Stimulated activated CD4-positive, alpha-beta T cell treated with anti-CD3 and anti-CD28 coated beads, Interleukin-1b, Interleukin-23, amount 100 ng/mL, for 1 hour (primary cell): ENCODE measurements at places on chromosomes 11 and 22.

DNA sequence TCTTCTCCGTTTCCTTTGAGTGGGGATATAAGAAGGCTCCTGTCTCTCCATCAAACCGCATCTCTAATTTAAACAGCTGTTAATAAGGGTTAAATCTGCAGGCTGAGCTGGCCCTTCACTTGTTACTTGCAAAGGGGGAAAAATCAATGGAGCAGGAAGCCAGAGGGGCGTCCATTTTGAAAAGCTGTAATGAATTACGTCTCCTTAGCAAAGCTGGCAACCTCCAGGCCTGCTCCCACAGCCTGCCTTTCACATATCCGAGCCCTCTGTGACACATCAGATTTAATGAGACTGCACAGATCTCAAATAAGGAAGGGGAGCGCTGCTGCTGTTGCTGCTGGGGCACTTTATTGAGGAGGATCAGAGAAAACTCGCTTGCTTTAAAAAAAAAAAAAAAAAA is 320.8 kb downstream of the BLID start:
- DNase-seq = no peak

GRCh38 chr11:69524291-69524882 is 42.9 kb downstream of the LINC01488 start:
- DNase-seq = no peak

- DNase-seq = no peak
These were observed 16.6 kb downstream of the RTN4RL2 start for GRCh38 chr11:57476757-57477506.

DNA sequence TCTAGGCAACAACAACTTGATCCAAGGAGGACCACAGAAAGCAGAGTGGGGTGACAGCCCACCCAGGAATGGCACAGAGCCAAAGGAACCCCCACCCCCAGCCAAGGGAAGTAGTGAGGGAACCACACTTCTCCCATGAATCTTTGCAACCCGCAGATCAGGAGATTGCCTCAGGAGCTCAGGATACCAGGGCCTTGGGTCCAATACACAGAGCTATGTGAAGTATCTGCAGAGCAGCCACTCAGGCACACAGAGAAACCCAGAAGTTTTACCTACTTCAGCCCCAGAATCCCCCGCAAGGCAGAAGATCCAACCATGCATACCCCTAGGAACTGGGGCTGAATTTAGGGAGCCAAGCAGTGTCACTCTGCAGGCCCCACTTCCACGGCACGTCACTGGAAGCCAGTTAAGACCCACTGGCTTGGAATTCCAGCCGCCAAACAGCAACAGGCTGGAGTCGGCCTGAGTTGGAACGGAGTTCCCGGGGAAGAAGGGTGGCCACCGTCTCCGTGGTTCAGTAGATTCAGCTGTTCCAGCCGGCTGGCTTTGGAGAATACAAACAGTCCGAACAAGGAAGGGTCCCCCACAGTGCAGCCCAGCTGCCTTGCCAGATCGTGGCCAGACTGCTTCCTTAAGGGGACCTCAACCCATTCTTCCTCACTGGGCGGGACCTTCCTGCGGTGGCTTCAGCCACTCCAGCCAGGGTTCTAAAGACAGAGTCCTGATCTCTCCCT is 174.1 kb downstream of the TTC28 start:
- DNase-seq = no peak

DNA sequence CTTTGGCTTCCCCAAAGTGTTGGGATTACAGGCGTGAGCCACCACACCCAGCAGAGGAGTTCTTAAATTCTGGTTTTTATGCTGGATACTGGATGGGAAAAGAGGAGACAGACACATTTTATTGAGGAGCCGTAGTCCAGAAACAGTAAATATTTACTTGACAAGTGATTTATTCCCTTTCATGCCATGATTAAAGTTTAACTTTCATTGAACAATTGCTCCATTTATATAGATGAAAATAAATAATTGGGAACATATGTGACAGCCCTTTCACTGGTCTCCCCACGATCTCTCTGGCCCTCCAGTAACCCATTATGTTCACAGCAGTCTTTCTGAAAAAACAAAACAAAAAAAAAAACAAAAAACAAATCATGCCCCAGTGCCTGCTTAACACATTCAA is 19.3 kb upstream of the GRK3 start:
- DNase-seq = no peak

DNA sequence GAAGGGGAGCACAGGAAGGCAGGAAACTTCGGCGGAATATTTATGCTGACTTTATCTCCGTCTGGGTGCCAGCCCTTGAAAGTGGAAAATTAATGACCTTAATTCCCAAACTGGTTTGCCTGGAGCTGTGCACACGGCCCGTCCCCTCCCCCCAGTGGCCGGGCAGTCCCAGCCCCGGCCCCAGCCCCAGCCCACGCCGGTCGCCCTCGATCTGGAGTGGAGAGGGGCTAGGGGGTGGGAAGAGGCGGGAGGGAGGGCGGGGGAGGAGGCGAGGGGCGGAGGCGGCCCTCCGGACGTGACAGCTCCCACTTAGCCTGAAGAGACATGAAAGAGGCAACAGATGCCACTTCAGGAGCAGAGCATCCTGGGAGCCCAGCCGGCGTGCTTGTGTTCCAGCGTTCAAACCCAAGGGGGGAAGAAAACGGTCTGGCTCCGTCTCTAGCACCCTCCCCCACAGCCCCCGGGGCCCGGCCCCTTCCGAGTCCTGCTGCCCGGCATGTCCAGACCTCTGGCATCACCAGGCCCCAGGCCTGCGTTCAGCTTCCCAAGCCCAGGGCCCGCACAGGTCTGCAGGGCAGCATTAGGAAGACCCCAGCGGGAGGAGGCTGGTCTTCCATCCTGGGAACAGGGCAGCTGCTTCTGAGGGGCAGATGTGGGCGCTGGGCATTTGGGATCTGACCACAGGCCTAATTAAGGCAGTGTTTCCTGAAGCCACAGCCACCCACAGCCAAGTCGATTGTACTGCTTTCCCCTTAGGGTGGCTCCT is 20.0 kb upstream of the LMO1 start:
- DNase-seq = no peak

- DNase-seq = no peak
These were observed 39.7 kb downstream of the DEUP1 start for GRCh38 chr11:93370260-93370659.

DNA sequence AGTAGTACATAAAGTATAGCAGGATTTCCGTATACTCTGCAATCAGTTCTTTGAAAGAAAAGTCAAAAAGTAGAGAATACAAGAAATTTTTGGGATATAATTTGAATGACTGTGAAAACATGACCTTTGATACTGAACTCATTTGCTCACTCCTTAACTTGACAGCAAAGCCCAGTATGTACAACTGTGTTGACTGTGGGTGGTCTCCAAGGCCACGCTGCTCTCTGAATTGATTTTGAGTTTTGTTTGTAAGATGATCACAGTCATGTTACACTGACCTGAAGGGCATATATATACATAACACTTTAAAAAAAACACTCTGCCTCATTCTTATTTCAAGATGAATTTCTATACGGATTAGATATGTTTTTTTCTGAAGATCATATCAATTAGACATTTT is 9.5 kb upstream of the AMOTL1 start:
- DNase-seq = no peak

DNA sequence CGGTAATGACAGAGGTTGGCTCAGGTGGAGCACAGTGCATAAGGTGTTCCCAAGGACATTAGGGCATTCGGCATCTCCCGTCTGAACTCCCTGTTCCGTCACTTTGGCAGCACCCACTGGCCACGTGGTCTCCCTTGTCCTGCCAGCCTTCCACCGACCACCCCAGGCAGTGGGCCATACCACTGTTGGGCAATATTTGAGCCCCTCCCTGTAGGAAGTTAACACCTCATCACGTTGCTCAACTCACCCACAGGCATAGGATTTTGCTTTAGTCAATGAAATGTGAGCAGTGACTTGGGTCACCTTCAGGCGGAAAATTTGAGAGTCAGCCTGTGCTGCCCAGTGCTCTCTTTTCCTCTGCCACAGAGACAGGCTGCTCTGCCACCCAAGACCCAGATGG is 44.0 kb downstream of the SERPINH1 start:
- no peak for DNase-seq

GRCh38 chr11:44199298-44199697 is 103.8 kb downstream of the EXT2 start:
- no peak for DNase-seq
